ENCODE measurements at places on chromosomes 12 and 14.

GRCh38 chr12:110093631-110094311, 30.4 kb upstream of the IFT81 start:
- no peak for DNase-seq

- DNase-seq = no peak
Measured at GRCh38 chr12:6377667-6377994, 2.3 kb upstream of the SCNN1A start.

- no peak for DNase-seq
Measured at GRCh38 chr14:105144666-105145380, 23.8 kb downstream of the JAG2 start.

GRCh38 chr14:102209224-102209966, 69.7 kb downstream of the WDR20 start:
- DNase-seq = no peak

GRCh38 chr12:46134205-46134811, 134.5 kb downstream of the SLC38A1 start:
- DNase-seq = no peak

GRCh38 chr12:116039081-116039480, 238.4 kb downstream of the MED13L start:
- DNase-seq = no peak

Data from activated T-helper 1 cell treated with anti-CD3 and anti-CD28 coated beads, Interleukin-2, amount 50 U/mL, for 16 hours (primary cell).